ENCODE measurements at places on chromosomes 7 and 10.

DNA sequence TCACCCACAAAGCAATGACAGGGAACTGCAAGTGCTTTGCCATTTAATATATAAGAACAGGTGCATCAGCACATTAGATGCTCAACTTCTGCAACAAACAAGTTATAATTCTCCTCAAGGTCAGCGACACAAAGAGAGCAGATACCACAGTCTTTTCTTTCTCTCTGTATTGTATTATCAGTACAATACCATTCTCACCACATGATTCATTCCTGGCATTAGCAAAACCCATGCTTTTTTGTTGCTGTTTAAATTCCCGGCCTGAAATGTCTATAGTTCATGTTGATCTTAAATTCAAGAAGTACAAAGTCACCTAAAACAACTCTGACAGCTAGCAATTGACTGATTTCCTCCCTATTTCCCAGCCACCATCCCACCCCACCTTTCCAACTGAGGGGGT lies 111.8 kb upstream of the FEZF1 start:
- DNase-seq = peak; percentile 40

GRCh38 chr10:24622781-24623301 lies 100.8 kb downstream of the ARHGAP21 start:
- DNase-seq = no peak

- DNase-seq = no peak
Measured at GRCh38 chr7:155842496-155843265, 30.4 kb upstream of the SHH start.

DNA sequence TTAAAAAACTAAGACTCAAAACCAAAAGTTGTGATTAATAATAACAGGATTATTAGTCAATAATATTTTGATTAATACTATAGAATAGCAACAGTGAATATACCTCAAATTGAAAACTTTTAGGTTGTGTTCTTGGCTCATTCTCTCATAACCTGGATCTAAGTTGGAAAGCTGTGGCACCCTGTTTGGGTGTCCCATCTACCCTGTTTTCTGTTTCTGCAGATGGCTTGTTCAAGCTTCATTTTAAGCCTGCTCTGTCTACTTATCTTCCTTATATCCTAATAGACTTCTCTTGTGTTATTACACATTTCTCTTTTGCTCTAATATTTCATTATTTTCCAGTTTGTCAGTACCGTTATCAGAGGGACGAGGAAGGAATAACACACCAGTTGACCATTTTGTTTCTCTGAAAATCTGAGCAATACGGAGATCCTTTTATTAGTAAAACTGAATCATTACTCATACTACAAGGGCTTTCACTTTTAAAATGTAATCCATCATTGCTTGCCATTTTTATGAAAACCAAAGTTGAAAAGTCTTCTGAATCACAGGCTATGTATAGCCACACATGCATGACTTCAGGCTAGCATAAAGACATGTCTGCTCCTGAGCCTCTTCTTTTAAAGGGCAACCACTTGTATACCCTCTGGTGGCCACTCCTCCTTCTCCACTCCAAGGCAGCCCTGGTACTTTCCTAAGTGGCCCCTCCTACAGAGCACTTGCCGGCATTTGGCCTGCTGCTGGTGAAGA lies 22.3 kb downstream of the COX15 start:
- peak; percentile 12 for DNase-seq
